ENCODE measurements at places on chromosomes 2 and 18. TPM values are rescaled to one million over a fixed set of nuclear protein-coding genes. Genes with fewer than 3 reads are reported as not detected.

The ARHGAP15 gene
- total RNA-seq: 72.8 TPM

The SLC38A11 gene
- not detected for total RNA-seq

The SKA1 gene
- total RNA-seq: 32.2 TPM

The CELF4 gene
- not detected for total RNA-seq

The GPR45 gene
- total RNA-seq: not detected

The GLI2 gene
- not detected for total RNA-seq
